ENCODE measurements at places on chromosomes 13 and 19.
A peak's percentile ranks its signal among the peaks of the same experiment; 100 is the strongest.

GRCh38 chr13:23067129-23067528 lies 113.7 kb upstream of the SGCG start:
- DNase-seq, result no peak

DNA sequence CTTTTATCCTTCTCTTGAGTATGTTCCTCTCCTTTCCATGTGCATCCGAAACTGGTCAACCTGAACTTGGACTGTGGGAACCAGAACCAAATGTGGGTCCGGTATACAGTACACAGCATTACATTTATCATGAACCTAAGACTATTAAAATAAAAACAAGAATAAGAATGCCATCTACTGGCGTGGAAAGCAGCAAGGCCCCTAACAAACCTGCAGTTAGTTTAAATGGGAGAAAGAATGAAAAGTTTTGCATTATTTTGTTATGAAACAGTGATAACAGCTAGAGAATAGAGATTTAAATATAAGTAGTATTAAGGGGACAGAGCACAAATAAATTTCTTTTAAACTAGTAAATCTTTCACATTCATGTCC lies 159.5 kb downstream of the RBM26 start:
- DNase-seq, result no peak

GRCh38 chr19:21322528-21322927 lies 6.7 kb downstream of the ZNF708 start:
- DNase-seq, result no peak

DNA sequence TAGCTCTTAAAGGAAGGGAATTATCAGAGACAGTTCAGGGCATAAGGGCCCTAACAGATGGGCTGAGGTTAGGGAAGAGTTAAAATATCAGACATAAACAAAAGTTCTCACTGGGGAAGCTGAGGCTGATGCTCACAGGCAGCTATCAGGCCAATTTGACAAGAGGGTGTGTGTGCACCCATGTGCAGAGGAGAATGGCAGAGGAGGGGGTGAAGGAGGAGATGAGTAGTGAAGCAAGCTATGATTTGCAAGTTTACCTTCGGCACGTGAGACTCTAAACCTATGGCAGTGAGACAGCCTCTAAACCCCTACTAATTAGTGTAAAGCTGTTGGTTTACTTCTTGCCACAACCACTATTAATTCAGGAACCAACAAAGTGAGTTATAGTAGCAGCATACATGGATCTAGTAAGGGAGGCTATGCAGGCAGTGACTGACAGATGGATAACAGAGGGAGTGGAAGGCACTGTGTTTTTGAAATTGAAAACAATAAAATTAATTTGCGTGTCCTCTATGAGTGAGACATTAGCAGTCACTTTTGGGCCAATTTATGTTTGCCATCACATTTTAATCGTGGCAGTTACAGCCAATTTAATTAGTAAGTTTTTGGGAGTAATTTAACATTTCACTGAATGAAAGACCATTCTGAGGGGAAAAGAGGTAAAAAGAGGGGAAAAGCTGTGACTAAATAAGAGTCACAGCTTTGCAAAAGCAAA lies 99.6 kb upstream of the HTR2A start:
- DNase-seq, result no peak

DNA sequence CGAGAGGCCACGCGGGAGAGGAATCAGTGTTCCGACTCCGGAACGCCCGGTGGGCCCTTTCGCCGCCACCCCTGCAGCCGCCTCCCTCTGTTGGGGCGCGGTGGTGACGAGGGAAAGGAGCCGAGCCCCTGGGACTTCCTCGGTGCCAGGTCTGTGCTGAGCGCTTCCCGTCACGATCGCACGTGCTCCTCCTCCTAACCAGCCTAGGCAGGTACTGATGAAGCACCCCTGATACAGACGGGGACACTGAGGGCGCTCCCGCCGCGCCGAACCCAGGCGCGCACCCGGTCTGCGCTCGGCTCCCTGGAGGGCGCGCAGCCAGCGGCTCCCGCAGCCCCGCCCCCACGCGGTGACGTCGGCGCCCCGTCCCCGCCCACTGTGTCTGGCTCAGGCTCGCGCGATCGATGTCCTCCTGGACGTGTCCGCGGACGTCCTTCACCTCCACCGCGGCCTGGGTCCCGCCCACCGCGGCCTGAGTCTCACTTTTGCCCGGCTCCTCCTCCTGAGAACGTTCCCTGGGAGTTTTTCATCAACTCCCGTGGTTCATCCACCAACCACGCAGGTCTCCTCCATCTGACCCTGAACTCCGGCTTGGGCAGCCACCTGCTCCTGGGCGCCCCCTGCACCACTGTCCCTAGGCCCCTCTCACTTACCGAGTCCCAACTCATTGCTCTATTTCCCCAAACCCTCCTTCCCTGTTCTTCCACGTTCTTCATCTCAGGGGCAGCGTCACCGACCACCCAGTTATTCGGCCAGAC lies 2.6 kb upstream of the KLK15 start:
- DNase-seq, result no peak

DNA sequence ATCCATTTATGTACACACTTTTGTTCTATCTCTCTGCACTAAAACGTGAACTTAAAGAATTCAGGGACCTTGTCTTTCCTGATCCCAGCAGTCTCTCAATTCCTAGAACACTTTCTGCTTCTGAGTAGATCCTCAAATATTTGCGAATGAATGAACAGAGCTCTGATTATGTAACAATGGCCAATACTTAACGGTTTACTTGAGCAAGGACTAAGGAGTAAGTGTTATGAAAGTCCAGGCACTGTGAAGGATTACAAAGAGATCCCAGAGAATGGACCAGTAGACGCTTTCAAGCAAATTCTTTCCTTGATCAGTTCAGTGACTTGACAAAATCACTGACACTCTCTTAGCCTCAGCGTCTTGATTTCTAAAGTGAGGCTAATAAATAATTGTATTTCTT lies 514.5 kb upstream of the KLHL1 start:
- DNase-seq, result no peak

DNA sequence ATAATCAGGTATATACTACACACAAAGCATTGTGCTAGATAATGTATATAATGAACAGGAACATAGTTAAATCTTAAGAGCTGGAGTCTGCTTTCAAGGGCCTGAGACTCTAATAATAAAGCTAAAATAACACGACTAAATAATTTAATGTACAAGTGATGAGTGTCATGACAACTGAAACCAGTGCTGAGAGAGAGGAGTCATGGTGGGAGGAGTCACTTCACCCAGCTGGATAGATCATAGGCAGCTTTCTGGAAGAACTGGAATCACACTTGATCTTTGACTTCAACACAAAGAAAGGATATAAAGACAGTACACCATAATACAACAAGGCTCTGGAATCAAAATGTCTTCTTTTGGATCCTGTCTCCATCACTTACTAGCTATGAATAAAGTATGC lies 7.1 kb downstream of the RBM26 start:
- no peak for DNase-seq

DNA sequence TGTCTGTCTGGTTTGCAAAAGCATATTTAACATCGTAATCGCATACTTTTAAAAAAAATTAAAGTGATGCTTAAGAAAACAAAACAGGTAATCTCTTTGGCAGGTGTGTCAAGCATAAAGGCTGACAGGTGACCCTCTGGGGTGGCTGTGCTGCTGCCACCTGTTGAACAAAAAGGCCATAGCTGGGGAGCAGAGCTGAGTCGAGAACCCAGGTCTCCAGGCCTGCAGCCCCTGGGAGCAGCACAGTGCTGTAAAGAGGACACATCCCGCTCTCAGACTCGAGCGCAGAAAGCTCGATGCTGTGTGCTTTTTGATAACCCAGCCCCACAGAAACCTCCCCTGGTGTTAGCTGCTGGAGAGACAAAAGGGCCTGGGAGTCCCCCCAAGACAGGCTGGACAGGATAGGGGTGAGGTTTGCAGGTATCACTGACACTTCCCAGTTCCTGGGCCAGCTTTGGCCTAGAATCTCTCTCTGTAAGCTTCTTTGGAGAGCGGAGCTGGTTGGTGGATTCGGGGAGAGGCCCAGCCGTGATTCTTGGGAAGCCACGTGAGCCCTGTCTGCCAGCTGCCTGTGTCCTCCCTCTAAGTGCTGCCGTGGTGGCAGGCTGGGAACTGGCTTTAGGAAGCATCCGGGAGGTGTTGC lies 66.9 kb downstream of the C13orf42 start:
- no peak for DNase-seq

- no peak for DNase-seq
These were observed 14.7 kb upstream of the ARRDC2 start for GRCh38 chr19:17993076-17993813.

GRCh38 chr19:782185-782877 lies 14.9 kb upstream of the PTBP1 start:
- DNase-seq, result no peak

DNA sequence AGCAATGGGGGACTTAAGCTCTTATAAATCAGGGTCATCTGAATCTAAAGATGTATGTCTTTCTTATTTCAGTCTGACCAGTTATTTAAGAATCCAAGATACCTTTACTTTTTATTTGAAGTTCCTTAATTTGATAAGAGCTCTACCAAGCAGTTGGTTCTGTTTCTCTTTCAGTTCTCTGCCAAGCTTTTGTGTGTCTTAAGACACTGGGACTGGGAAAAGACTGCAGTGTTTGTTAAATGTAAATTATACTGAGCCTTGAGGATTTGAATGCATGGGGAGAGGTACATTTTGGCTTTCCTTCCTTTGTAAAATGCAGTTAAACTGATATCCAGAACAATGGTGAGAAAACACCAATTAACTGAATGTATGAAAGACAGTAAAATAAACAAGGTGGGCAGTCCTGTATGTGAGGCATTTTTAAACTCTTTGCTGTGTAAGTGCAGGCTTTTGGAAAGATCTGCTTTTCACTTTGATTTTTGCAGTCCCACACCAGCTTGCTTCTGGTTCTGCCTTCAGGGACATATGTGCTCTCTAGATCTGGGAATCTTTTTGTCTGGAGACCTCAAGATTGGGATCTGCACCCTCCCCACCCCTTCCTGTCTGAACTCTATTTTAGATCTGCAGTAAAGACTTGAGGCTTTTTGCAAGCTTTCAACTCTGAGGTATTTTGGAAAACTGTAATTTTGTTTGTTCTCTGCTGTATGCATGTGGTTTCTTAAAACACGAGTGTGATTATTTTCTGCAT lies 77.6 kb downstream of the LRCH1 start:
- DNase-seq, result no peak

DNA sequence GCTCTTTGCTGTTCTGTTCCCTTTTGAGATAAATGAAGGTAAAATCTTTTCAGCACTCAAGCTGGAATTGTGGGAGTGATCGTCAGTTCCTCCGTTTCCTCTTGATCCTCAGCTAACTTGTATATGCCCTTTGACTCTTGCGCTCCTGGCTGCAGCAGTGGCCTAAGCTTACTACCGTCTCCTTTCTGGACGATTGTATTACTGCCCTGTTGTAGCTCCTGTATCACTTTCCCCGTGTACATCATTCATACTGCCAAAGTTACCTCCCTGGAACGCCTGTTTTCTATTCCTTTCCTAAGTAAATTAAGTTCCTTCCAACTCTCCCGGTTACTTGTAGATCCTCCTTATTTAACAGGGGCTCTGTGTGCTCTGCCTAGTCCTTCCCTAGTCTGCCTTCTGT lies 36.9 kb downstream of the WASF3 start:
- DNase-seq, result no peak

GRCh38 chr19:892243-892893 lies 619 bp downstream of the MED16 start:
- DNase-seq, result no peak

- no peak for DNase-seq
These were observed 18.3 kb downstream of the ZNF77 start for GRCh38 chr19:2926341-2927031.

- DNase-seq, result no peak
These were observed 673 bp downstream of the ZNF486 start for GRCh38 chr19:20167651-20168122.

- peak; percentile 2 for DNase-seq
These were observed 16.1 kb downstream of the ZFR2 start for GRCh38 chr19:3852614-3853254.

GRCh38 chr19:4390017-4390566 lies 10.3 kb downstream of the SH3GL1 start:
- DNase-seq, result no peak

- DNase-seq, result no peak
These were observed 879.3 kb downstream of the OLFM4 start for GRCh38 chr13:53907891-53908290.

GRCh38 chr19:40252395-40252794 lies 25.9 kb upstream of the CCNP start:
- DNase-seq, result no peak

DNA sequence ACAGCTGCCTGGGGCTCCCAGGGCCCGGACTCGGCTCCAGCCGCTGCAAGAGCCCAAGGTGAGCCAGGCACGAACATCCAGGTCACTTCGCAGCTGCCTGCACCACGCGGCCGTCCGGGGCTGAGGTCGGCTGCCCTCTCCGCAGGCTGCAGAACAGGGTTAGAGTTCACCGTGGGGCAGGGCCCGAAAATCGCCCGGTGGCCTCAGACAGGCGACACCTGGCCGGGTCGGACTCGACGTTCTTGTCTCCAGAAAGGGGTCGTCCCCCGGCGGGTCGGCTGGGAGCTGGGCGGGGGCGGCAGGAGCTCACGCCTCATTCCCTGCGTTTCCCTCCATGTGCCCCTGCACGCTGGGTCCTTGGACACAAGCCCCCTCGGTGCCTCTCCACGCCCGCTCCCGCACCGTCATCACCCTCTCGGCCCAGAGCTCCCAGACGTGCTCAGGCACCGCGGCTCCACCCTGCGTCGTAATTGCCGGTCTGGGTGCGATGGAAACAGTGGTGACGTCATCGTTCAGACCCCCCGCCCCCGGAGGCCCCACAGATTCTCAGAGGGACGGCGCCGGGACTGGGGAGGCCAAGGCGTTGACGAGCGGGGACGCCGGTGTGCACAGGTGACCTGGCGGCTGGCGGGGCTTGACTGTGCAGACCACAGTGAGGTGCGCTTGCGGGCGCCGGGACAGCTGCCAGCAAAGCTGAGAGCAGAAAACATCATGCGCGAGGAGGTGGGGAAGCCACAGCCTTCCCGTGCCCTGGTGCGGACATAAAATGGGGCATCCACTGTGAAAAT lies 4.0 kb upstream of the GRIN3B start:
- DNase-seq, result peak; percentile 5

DNA sequence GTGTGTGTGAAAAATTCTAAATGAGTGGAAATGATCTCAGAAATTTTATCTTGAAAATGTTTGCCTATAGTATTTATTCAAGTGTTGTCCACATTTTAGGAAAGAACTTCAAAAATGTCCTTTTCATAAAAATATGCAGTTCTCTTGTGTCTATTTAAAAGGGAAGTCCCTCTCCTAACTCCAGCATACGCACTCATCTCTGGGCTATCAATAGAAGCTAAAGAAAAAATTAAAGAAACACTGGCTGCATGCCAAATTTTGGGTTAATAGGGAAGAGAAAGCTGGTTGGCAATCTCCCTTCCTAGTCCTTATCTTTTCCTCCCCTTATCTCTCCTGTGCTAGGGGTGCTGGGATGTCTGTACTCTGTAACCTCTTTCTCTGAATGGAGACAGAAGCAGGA lies 313.3 kb downstream of the ENOX1 start:
- no peak for DNase-seq

- DNase-seq, result no peak
These were observed 359.4 kb downstream of the ZNF536 start for GRCh38 chr19:30731591-30731990.

GRCh38 chr19:45323671-45324081 lies 1.0 kb upstream of the CKM start:
- no peak for DNase-seq

GRCh38 chr13:75881109-75881775 lies 245.1 kb downstream of the LMO7 start:
- DNase-seq, result no peak
